Right renal cortex interstitium (tissue), 3 donors: ENCODE measurements at places on chromosomes 16 and 17. TPM values are rescaled to one million over a fixed set of nuclear protein-coding genes. Genes with fewer than 3 reads are reported as not detected.

Gene GINS2
- 20.4 TPM for polyA plus RNA-seq

- DNase-seq = no peak
Measured at GRCh38 chr17:81054308-81054707, 19.4 kb downstream of the BAIAP2 start.

GRCh38 chr16:13672196-13672595, 247.8 kb upstream of the ERCC4 start:
- no peak for DNase-seq

- DNase-seq = peak; percentile 46
Measured at GRCh38 chr17:43453331-43453812, 30.4 kb upstream of the DHX8 start.
